ENCODE measurements at places on chromosomes 12 and 14.

GRCh38 chr12:94570161-94570560 is 80.2 kb downstream of the TMCC3 start:
- DNase-seq = no peak

- DNase-seq = no peak
Observed at GRCh38 chr12:111842556-111843396, 748 bp downstream of the MAPKAPK5 start.

DNA sequence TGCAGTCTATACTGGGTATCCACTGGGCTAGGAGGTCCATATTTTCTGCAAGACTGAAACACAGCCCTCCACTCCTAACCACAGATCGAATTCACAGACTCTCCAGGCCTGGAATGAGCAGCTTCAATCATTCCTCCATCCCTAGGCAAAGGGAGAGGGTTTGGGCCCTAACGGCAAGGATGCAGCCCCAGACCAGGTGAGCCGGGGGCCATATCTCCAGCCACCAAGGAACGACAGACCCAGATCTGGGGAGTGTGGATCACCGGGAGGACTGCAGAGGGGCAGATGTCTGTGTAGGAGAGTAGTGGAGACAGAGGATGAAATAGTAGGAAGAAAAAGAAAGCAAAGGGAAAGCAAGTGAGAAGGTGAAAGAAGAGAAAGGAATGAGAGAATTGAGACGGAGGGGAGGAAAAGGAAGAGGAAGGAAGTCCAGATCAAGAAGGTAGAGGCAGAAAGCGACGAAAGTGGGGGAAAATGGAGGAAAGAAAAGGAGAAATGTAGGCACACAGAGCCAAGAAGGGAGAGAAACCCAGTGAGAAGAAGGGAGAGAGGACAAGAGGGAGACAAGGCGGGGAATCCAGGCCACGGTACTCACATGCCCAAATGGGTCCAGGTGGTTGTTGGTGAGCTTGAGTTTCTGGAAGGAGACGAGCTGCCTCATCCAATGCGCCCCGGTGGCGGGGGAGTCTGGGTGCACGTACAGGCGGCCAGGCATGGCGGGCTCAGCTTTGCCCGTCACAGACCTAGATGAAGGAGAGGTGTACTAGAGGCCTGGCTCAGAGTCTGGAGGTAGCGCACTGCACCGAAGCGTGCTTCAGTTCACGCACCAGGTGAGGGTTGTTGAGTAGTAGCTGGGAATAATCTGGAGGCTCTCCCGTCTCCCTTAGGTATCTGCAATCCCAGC is 7.7 kb downstream of the TBX5 start:
- no peak for DNase-seq

DNA sequence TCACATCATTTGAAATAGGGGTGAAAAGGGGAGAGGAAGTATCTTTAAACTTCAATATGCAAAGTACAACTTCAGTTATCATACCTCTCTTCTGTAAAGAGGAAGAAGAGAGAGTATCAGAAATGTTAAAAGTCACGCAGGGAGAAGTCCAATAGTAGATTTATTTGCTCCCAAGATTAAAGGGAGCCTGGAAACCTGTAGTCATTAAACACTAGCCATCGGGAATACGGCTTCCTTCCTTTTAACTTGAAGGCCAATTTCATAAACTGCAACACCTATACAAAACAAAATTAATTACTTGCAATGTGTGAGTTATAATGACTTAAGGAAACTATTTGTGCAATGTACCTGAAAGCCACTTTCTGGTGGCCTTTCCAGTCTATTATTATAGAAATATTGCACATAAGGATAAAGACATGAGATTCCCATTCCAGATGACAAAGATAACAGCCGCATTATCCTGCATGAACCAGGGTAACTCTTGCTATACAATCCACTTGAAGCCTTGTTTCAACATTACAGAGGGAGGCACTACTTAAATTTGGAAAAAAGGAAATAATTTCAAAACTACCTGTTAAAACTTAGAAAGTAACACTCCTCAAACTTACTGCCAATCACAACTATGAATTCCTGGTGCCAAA is 4.6 kb downstream of the BTG1 start:
- DNase-seq = no peak

DNA sequence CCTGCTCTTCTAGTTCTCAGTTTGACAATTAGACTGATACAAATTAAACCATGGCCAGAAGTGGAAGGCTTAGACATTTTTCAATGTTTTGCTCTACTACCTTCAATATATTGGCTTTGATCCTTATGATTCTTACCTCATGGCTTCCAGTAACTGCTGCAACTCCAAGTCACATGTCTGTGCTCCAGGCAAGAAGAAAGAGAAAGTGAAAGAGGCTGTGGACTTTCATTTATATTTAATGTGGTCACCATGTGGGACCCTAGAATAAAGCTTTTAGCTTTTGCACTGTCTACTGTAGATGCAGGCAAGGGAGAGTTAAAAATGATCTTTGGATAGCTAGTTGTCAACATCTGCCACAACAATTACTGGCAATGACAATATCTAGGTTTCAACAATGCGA is 214.3 kb upstream of the PDE3A start:
- DNase-seq = no peak

DNA sequence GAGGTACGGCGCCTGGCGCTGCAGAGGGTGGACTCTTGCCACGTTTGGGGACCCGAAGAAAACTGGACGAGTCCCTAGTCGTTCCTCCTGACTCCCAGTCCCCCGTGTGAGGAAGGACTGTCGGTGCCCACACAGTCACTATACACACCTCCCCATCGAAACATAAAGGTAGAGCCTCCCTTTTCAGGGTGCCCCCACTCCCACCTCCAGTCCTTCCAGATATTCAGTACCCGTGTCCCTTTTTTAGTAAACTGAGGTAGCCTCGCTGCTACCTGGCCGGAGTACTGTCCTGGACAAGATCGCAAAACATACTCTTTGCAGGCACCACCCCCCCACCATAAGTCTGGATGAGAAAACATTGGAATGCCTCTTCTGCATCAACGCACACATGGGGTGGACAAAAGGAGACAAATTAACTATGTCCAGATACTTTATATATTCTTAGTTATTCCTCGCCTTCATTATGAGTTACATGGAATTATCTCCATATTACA is 610 bp upstream of the KMT2D start:
- no peak for DNase-seq

Measured in CD4-positive, alpha-beta T cell (primary cell).